ENCODE measurements at places on chromosomes 16 and 17.

DNA sequence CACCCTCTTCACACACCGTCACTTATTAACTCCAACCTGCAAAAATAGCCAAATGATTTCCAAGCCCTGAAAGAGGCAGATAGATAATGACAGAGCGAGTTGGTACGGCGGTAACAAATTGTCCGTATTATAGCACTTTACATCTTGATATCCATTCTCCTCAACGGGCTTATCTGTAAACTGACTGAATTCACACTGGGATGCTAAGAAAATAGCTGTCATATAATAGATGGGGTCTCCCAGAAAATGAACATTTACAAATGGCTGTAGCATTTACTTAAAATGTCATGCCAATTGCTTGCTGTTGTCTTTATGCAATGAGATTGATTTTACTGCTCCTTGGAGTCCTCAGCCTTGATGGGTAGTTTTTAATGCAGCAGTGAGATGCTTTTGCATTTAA lies 225.8 kb upstream of the SDK2 start:
- DNase-seq: no peak

- DNase-seq: peak; percentile 84
Measured at GRCh38 chr16:175011-175949, 1.2 kb upstream of the HBA1 start.

GRCh38 chr16:27547134-27547533 lies 2.6 kb downstream of the GTF3C1 start:
- peak; percentile 13 for DNase-seq

DNA sequence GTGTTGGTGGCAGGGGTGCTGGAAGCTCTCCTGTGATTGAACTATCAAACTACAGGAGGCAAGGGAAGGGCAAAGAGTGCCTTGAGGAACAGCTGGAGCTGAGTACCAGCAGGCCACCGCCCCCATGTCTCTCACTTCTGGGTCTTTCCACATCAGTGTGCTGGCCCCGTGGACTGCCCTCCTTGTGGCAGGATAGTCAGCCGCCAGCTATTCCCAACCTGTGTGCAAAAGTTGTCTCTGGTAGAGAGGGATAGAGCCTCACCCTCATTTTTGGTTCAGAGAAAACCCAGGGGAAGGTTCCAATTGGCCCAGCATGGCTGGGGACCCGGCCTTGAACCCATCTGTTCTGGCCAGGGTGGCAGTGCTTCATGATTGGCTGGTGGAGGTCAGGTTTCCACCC lies 211.8 kb downstream of the IRF8 start:
- no peak for DNase-seq

DNA sequence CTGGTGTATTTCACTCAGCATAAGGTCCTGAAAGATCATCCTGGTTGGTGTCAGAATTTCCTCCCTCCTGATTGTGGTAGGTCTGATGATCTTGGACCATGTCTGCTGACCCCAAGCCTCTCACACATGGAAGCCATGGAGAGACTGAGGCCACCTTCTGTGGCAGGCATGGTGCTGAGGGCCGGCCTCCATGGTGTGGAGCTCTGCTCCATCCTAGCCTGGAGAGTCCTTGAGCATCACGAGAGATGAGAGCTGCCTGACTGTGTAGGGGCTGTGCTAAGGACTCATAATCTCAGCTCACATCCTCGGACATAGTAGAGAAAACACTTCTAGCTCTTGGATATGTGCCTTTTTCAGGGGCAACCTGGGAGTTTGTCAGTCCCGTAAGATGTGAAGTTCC lies 40.6 kb downstream of the MPRIP start:
- DNase-seq: no peak

GRCh38 chr16:73065632-73066330 lies 17.9 kb upstream of the ZFHX3 start:
- no peak for DNase-seq

DNA sequence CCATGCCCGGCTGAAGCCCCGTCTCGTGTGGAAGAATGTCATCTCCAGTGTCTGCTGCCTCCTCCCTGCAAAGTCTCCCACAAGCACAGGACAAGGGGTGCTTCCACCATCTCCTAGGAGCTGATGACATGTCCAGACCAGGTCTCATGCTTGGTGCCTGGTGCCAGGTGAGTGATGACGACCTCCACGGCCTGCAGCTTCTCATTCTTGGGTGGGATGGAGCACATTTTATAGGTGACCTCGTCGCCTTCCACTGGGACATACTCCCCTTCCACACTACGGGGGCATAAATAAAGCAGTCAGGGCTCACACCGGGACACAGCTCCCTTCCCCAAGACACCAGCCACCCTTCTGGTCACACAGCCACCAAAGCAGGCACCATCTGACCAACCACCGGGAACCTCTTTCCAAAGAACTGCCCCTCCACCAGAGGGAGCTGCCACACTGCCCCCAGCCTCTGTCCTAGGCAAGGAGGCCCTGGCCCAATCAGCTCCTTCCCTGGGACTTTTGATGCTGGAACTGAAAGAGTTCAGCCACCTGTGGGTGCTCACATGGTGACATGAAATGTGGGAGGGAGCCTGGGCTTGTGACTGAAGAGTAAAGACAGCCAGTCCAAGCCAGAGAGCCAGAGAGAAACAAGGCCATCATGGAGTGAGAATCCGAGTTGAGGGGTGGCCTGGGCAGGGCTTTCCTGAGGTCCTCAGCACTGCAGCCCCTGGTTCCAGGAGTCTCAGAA lies 13.6 kb downstream of the CARHSP1 start:
- DNase-seq: peak; percentile 32

DNA sequence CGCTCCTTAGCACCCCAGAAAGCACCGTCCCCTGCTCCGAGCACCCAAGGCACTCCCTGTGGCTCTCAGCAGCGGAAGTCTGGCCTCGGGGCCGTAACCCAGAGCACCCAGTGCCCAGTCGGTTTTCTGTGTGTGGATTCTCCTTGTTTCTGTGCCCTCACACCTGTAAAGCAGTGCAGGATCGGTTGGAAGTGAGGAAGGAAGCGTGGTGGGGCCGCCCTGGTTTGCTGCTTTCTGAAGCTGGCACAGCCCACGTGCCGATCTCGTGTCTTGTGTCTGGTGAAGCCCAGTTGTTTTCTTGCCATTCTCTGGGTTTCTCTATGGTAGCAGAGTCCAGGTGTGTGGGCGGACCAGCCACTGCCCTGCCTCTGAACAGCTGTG lies 3.7 kb downstream of the ACSF3 start:
- DNase-seq: no peak

DNA sequence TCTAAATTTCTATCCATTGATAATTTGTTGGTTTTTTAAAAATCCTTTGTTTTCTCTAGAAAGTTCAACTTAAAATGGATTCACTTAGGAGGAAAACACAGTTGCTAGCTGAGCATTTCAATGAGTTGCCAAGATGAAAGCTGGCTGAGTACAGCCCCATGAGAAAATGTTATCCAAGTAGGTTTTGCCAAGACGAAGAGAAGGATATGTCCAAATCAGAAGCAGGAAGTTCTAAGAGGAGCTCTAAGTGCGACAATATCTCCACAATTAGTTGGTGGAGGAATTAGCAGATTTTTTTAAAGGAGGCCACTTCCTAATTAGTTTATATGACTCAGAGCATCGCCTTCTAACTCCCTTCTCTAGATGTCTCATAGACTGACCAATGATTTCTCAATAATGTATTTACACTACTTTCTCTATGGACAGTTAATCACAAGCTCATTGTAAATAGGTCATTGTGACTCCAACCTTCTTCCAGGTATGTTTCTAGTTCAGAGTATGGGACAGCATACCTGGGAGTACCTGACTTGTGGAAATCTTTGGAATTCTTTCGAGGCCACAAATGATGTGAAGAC lies 873.3 kb upstream of the SOX9 start:
- no peak for DNase-seq

DNA sequence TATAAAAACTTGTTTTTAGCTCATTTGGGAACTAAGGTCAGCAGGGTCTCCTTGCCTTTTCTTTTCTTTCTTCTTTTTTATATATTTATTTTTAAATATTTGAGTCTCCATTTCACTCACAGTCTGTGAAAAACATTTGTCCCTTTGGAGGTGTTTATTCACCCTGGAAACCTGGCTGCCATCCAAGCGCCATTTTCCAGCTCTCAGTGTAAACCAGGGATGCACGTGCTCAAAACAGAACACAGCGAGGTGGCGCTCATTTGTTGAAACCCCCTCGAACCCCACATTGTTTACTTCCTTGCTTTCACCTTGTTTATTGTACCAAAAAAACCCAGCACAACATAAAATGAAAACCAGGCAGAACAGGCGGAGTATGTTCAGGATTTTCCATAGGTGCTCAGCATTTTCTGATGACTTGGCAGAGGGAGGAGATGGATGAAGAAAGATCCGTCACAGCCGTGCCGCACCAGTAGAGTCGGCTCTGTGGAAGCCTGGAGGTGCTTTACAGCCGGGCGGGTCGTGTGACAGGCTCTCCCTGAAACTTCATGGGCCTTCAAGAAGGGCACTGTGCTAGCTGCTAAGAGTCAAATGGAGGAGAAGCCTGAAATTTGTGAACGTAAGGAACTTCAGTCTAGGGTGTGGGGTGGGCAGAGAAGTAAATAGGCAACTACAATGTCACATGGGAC lies 284.4 kb downstream of the FOXL1 start:
- DNase-seq: no peak

DNA sequence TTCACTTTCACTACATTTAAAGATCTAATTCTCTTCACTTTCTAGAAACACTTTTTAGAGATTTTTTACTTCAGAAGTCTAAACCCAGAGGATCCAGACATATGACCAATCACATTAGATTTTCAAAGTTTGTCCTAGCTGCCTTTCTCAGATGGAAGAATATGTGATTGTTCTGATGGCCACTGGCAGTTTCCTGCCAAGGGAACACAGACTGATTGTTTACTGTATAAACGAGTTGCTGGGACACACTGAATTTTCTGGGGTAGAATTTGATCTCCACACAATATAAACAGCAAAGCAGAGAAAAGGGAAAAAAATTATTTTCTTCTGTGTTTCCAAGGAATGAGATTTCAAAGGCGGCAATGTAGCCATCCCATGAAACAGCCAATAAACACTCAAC lies 480.0 kb downstream of the TOX3 start:
- DNase-seq: no peak

GRCh38 chr16:17467923-17468540 lies 2.7 kb downstream of the XYLT1 start:
- DNase-seq: no peak

- no peak for DNase-seq
Measured at GRCh38 chr16:29962344-29962994, 590 bp downstream of the TMEM219 start.

DNA sequence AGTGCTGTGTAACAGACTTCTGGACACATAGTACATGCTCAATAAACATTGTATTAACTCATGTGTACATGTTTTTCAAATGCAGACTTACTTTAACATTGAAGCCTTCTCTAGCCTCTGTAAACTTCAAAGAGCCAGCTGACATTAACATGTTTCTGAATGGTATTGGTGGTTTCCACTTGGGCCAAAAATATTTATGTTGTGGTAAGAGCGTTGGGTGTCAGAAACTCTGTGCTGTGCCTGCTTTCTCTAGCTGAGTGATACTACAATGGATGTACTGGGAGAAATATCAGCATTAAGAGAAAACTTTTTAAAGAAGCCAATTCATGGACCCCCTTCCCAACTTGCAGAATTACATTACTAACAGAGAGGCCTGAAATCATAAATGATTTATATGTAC lies 1951.7 kb downstream of the TP53TG3F start:
- DNase-seq: no peak

GRCh38 chr16:4525069-4525468 lies 13.5 kb downstream of the CDIP1 start:
- DNase-seq: no peak

DNA sequence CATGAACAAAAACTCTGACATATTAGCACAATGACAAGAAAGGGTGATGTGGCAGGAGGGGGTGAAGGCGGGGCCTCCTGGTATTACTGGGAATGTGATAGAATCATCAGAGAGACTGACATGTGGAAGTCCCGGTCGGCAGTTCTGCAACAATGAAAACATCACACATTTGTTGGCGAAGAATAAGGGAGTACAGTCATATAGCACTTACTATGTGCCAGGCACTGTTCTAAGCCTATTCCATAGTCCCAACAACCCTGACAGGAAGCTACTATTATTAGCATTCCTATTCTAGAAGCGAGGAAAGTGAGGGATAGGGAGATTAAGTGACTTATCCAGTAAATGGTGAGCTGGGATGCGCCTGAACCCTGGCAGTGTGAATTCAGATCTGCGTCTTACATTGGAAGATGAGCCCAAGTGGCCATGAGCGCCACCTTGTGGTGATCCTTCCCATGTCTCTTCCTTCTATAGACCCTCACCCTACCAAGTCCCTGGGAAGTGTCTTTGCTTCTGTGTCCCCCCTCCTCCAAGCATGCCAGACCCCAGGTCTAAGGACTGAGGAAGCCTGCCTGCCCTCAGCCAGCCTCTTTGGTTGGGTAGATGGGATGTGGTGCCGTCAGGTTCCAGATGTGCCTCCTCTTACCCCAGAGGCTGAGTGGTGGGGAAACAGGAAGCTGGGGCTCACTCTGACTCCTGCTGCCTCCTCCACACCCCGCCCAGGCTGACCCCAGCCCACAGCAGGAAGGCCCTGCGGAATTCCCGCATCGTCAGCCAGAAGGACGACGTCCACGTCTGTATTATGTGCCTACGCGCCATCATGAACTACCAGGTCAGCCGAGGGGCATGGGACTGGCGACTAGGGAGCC lies 14.0 kb downstream of the FMNL1 start:
- peak; percentile 86 for DNase-seq

DNA sequence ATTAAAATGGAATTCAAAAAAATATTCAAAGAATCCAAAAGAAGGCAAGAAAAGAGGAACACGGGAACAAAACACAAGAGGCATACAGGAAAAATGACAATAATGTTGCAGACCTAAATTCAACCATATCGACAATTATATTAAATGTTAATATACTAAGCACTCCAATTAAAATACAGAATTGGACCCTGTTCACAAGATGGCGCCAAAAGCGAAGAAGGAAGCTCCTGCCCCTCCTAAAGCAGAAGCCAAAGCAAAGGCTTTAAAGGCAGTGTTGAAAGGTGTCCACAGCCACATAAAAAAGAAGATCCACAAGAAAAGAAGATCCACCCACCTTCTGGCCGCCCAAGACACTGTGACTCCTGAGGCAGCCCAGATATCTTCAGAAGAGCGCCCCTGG lies 6.3 kb upstream of the XAF1 start:
- no peak for DNase-seq

- DNase-seq: no peak
Measured at GRCh38 chr17:77225265-77225664, 84.5 kb downstream of the SEC14L1 start.

DNA sequence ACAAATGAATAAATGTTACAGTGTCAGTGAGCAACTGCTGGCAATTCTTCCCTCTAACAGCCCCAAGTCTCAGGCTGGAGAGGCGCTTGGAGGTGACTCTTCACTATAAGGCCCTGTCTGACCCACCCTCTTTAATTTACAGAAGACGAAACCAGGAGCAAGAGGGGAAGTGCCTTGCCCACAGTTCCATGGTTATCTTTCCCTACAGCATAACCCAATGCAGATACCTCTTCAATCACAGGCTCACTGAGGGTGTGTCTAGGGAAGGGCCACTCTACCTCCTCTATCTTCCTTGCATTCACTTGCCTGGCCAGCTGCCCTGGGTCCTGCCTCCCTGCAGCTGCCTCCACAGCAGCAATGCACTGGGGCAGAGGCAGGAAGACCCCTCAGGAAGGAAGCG lies 9.6 kb upstream of the N4BP1 start:
- peak; percentile 18 for DNase-seq

- no peak for DNase-seq
Measured at GRCh38 chr16:19765860-19766553, 47.9 kb downstream of the IQCK start.

- DNase-seq: peak; percentile 98
Measured at GRCh38 chr16:588889-589657, 793 bp upstream of the RAB40C start.

GRCh38 chr17:49742166-49742638 lies 21.7 kb downstream of the FAM117A start:
- no peak for DNase-seq

- DNase-seq: no peak
Measured at GRCh38 chr17:82531431-82531881, 11.9 kb downstream of the FOXK2 start.
